ENCODE measurements at places on chromosomes 5 and 9. TPM values are rescaled to one million over a fixed set of nuclear protein-coding genes. Genes with fewer than 3 reads are reported as not detected.

Gene C5orf22
- total RNA-seq: 14.4 TPM

Gene SLIT3
- total RNA-seq: 103 TPM

Gene PIP5KL1
- 10.1 TPM for total RNA-seq

Gene ZNF189
- 20.2 TPM for total RNA-seq

Gene NUTM2G
- not detected for total RNA-seq

Gene FOXD4L6
- not detected for total RNA-seq

Gene DCAF12
- 29.6 TPM for total RNA-seq

Gene SMIM33
- total RNA-seq: not detected

- no peak for DNase-seq
- no peak overlapping the region for H3K27ac ChIP-seq
Measured at GRCh38 chr5:138695781-138696180, 57.4 kb upstream of the CTNNA1 start.

GRCh38 chr5:8394965-8395364 is 526.0 kb downstream of the MTRR start:
- H3K4me1 ChIP-seq: no peaks in the 10 kb centered on the region
- no peak for DNase-seq
- H3K27me3 ChIP-seq: no peaks in the 10 kb centered on the region
- no peak overlapping the region for H3K27ac ChIP-seq
- no peaks in the 10 kb centered on the region for H3K36me3 ChIP-seq

DNA sequence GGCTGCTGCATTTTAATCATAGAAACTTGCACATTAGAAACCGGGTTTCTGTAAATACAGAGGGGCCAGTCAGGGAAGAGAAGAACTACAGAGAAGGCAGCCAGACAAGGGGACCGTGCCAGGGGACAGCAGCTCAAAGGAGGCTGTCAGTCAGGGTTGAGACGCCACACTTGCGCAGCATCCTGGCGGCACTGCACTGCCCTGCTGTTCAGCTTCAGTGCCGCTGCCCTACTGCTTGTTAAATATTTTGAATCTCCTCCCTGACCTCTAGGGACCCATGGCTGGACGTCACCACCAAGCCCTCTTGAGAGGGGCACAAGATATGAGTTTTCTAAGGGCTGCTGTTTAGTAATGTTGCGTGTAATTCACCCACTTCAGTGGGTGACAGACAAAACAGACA is 43.6 kb upstream of the ZBTB43 start:
- H3K27me3 ChIP-seq: no peaks in the 10 kb centered on the region
- H3K36me3 ChIP-seq: no peaks in the 10 kb centered on the region
- H3K27ac ChIP-seq: no peak overlapping the region

DNA sequence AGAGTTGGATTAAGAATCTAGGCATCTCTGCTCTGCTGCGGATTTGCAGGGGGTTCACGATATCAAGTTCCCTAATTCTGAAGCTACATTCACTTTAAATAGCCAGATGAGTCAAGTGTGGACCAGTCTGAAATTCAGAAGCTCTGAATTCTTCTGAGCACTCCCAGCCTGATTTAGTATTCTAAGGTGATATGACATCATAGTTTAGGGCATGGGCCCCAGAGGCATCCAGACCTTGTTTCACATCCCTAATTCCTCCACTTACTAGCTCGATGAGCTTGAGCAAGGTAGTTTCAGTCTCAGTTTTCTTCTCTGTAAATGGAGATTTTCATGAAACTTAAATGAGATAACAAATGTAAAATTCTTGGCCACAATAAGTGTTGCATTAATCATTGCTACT is 65.2 kb downstream of the TMEM167A start:
- DNase-seq: no peak
- H3K4me1 ChIP-seq: no peaks in the 10 kb centered on the region
- H3K4me3 ChIP-seq: no peak overlapping the region
- H3K27me3 ChIP-seq: no peaks in the 10 kb centered on the region

GRCh38 chr9:121021301-121021700 is 28.8 kb downstream of the C5 start:
- no peaks in the 10 kb centered on the region for H3K36me3 ChIP-seq
- no peaks in the 10 kb centered on the region for H3K27me3 ChIP-seq
- H3K4me3 ChIP-seq: no peak overlapping the region
- H3K4me1 ChIP-seq: no peaks in the 10 kb centered on the region
- no peak overlapping the region for H3K27ac ChIP-seq

- H3K36me3 ChIP-seq: no peaks in the 10 kb centered on the region
- no peaks in the 10 kb centered on the region for H3K27me3 ChIP-seq
- H3K4me1 ChIP-seq: no peaks in the 10 kb centered on the region
- H3K27ac ChIP-seq: no peak overlapping the region
Measured at GRCh38 chr5:2373631-2374030, 377.8 kb downstream of the IRX2 start.

DNA sequence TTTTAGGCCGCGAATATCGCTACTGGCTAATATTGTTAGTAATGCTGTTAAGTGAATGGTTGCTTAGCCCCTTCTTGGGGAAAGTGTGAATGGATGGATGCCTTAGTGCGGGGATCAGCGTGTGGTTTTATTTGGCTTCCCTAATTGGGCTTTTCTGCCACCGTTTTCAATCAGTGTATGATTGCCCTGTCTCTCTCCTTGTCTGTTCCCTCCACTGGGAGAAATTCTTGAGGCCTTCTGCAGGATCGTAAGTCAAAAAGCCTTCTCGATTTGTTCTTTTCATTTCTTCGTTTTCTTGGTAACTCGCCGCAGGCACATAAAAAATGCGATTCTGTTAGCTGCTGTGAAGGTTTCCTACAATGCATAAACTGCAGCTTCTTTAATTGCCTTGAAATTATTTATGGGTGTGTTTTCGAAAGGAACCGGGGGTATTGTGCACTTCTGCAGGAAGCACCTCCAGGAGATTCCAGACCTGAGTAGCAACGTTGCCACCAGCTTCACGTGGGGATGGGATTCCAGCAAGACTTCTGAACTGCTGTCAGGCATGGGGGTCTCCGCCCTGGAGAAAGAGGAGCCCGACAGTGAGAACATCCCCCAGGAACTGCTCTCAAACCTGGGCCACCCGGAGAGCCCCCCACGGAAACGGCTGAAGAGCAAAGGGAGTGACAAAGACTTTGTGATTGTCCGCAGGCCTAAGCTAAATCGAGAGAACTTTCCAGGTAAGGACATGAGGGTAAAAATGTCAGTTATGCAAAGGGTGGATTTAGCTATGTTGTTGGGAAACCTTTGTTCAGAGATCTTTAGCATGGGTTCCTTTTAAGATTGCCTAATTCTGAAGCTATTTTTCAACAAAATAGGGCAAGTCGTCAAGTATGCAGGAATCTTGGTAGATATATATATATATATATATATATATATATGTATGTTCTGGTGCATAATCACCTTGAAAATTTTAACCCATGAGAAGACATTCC is 700 bp downstream of the SKP2 start:
- no peaks in the 10 kb centered on the region for H3K36me3 ChIP-seq
- no peaks in the 10 kb centered on the region for H3K27me3 ChIP-seq
- no peaks in the 10 kb centered on the region for H3K4me1 ChIP-seq
- peak overlapping the region; percentile 25 for H3K27ac ChIP-seq
- no peak for DNase-seq

DNA sequence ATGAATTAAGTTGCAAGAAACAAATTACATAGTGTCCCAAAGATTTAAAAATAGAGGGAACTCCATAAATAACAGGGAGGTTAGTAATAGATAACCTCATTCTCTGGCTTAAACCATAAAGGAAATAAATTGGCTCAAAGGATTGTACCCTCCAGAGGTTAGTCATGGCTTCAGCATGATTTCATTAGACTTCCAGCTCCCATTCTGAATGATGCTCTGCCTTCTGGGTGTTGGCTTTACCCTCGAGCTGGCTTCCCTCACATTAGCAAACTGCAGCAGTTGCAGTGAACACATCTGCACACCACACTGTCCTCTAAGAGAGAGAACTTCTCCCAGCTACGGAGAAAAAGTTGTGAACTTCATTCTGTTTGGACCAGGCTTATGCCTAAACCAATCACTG is 70.4 kb downstream of the RGS7BP start:
- H3K27me3 ChIP-seq: no peaks in the 10 kb centered on the region
- no peaks in the 10 kb centered on the region for H3K36me3 ChIP-seq
- no peak for DNase-seq
- no peak overlapping the region for H3K27ac ChIP-seq

DNA sequence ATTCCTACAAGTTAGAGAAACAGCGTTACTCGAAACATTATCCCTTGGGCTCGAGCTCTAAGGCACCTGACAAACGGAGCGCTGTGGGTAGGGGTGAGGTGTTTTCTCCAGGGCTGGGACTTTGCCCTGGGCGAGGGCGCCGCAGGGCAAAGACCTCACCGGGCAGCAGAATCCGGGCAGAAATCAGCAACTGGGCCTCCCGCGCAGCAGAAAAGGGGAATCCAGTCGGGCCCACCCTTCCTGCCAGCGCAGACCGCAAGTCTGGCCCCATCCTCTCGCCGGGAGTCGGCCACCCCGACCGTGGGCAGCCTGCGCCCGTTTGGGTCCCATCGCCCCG is 430 bp upstream of the MSH3 start:
- no peaks in the 10 kb centered on the region for H3K36me3 ChIP-seq
- H3K27me3 ChIP-seq: no peaks in the 10 kb centered on the region
- no peak for DNase-seq
- H3K4me1 ChIP-seq: peaks cover 7% of the 10 kb centered on the region
- H3K27ac ChIP-seq: no peak overlapping the region
- H3K4me3 ChIP-seq: peak overlapping the region; percentile 90

DNA sequence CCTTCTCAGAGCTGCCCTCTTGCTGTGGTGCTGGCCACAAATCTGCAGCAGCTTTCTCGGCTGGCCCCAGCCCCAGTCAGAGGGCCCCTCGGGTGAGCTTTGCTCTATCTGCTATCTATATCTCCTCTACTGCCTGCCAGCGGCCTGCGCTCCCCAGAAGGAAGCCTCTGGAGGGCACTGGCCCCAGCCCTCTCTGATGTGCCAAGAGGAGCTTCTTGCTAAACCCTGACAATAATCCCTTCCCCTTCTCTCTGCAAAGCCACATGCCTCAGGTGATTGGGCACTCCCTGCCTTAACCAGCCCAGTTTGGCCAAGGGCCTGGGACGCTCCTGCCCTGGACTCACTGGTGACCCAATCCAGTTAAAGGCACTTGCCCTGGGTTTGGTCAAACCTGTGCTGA is 42.7 kb downstream of the CAMK2A start:
- no peak for DNase-seq
- H3K27me3 ChIP-seq: no peaks in the 10 kb centered on the region

DNA sequence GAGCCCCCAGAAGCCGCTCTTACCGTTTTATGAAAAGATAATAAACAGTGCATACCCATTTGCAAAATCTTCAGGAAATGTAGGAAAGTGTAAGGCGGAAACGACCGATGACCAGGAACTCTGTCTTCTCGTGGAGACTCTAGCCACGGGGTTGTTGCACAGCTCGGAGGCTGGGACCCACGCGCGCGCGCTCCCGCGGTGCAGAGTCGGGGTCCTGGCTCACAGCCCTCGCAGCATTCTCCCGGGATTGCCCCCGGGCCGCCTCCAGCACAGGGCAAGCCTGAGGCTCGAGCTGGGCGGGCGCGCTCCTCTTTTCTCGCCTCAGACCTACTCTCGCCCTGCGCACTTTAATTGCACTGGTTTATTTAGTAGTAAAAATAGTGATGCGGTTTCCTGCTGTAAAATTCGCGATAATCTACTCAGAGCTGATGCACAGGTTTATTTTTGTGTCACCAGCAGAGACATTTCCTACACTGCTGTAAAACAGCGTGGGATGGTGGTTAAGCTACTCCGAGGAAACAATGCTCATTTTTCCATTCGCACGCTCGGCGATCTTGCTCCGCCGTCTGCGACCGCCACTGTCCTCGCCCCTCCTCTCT is 15.5 kb downstream of the TRIM7 start:
- H3K4me1 ChIP-seq: peaks cover 7% of the 10 kb centered on the region
- peak overlapping the region; percentile 94 for H3K27ac ChIP-seq
- no peaks in the 10 kb centered on the region for H3K27me3 ChIP-seq

DNA sequence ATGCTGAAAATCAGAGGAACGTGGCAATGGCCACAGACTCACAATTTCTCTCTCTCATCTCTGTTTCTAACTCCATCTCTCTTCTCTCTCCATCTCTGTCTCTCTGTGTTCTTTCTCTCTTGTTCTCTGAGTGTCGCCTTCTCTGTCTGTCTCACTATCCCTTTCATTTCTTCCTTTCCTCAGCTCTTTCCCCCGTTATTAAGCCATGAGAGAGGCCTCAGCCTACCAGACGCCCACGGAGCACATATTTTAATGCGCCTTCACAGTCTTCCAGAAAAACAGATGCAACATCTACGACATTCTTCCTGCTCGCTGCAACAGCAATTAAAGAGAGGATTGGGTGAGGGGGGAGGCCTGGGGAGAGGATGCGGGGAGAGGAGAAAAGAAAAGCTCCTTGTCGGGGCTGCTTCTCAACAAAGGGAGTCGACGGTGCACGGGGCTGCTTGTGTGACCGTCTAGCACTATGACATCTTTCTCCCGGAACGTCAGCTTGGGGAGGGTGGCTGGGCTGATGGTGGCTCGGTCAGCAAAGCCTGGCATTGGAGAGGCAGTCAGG is 37.7 kb upstream of the NEURL1B start:
- peak; percentile 47 for DNase-seq
- H3K4me3 ChIP-seq: peak overlapping the region; percentile 33
- no peaks in the 10 kb centered on the region for H3K36me3 ChIP-seq
- no peaks in the 10 kb centered on the region for H3K27me3 ChIP-seq
- H3K4me1 ChIP-seq: no peaks in the 10 kb centered on the region

DNA sequence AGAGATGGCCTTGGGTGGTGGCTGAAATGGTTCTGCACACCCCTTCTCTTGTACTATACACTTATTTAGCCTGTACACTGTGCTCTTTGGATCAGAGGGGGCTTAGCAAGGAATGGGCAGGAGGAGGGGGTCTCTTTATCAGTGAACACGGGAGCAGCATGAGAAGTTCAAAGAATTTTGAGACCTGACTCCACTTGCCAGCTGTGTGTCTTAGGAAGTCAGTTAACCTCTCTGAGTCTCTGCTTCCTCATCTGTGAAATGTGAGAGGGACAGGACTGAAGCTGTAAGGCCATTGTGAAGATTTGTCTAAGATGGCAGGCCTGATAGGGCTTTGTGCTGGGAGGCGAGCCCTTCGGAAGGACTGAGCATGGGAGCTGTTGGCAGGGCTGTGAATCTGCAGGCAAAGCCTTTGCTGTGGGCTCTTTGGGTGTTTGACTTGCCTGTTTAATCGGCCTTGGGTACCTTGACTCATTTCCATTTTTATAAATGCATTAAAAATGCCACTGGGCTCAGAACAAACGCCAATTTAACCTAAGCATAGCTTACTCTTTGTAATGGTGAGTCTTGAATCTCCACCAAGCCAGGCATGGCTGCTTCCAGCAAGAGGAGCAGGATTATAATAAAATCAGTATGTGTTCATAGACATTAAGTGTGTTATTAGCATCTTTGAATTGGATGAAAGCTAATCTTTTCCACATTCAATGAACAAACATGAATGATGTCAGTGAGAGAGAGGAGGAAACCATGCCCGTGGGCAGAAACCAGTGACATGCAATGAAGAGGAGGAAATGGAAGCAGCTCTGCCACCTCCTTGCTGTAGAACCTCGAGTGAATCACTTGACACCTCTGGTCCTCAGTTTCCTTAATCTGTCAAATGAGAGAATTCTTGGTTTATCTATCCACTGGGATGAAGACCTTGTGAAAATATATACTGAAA is 89.4 kb downstream of the MACROH2A1 start:
- no peaks in the 10 kb centered on the region for H3K36me3 ChIP-seq
- no peaks in the 10 kb centered on the region for H3K4me1 ChIP-seq
- H3K27ac ChIP-seq: no peak overlapping the region

Measured in breast epithelium (tissue), 4 donors.